ENCODE measurements at places on chromosomes 2 and 18. TPM values are rescaled to one million over a fixed set of nuclear protein-coding genes. Genes with fewer than 3 reads are reported as not detected.

DNA sequence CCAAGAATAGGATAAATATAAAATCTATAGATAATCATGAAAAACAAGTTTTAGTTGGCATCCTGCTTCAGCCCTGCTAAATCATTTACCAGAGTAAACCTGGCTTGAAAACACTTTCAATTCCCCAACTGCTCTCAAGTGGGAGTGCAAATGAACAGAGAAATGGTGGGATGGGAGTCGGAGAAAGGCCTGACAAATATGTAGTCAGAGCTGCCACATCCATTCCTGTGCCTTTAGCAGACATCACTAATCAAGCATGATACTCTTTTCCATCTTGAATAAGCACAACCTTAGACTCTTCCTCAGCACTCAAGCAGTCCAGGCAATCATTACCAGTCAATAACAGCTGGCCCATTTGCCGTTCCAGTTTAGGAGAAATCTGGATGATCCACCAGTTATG, 101.3 kb downstream of the ANKRD44 start:
- DNase-seq = no peak

DNA sequence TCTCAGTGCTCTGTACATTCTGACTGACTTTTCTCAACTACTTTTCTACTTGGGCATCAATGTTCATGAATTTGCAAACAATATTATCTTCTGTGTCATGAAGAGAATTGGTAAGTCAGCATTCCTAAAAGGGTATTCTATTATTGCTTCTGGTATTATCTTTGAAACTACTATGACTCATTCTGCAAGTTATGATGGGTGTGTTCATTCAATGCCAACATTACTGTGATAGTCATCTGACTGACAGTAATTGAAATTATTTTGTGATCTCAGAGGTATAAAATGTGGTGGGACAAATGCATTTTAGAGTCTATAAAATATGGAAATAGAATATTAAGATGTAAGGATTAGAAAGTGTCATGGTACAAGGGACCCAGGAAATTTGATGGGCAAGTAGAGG, 736.0 kb upstream of the CELF4 start:
- DNase-seq = no peak

Gene TBR1
- total RNA-seq = not detected

Gene COL6A3
- total RNA-seq = 60.2 TPM

Gene ADD2
- 1.7 TPM for total RNA-seq

DNA sequence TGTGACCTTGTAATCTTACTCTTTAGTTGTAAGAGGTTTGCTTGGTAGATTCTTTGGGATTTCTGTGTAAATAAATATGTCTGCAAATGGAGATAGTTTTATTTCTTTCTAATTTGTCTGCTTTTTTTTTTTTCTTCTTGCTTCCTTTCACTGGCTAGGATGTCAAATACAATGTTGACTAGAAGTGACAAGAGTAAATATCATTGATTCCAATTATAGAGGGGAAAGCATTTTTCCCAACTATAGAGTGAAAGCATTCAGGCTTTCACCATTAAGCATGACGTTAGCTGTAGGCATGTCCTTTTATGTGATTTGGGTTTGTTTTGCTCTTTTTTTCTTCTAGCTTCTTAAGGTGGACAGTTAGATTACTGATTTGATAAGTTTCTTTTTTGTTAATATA, 191.5 kb downstream of the MCFD2 start:
- DNase-seq = no peak

DNA sequence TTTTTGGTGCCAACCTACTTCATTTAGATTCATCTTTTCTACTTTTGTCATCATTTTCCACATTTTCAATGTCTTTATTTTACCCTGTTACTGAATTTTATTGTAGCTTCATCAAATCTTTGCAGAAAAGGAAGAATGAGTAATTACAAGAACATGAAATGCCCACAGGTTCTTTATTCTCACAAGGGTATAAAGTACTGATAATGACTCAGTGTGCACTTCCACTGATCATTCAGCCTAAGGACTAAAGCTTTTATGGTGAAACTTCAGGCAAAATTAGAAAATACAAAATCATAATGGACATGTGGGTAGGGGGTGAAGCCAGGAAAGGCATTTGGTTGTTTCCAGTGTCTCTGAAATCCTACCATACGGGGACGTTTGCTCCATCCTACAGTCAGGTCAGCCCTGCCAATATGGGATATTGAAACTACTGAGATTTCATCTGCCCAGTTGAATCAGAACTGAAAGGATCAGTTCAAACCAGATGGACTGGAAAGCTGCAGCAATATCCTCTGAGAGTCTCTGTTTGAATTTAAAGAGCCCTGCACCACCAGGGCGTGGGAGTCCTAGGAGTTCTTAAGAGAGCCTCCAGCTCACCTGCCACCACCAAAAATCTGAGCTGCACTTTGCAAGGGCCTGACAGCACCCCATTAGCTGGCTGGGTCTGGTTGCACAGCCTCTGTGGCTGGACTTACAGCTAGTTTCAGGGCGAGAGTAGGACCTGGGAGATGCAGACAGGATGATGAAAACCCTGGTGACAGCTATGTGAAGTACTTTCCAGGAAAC, 390.4 kb downstream of the CMPK2 start:
- DNase-seq = no peak
